Tibial nerve (tissue), 4 donors: ENCODE measurements at places on chromosomes 3 and 15.
A peak's percentile ranks its signal among the peaks of the same experiment; 100 is the strongest.

- no peak for DNase-seq
Measured at GRCh38 chr3:14823393-14823792, 4.6 kb downstream of the FGD5 start.

GRCh38 chr3:127147291-127147885 is 45.5 kb upstream of the PRR23E start:
- no peak for DNase-seq

DNA sequence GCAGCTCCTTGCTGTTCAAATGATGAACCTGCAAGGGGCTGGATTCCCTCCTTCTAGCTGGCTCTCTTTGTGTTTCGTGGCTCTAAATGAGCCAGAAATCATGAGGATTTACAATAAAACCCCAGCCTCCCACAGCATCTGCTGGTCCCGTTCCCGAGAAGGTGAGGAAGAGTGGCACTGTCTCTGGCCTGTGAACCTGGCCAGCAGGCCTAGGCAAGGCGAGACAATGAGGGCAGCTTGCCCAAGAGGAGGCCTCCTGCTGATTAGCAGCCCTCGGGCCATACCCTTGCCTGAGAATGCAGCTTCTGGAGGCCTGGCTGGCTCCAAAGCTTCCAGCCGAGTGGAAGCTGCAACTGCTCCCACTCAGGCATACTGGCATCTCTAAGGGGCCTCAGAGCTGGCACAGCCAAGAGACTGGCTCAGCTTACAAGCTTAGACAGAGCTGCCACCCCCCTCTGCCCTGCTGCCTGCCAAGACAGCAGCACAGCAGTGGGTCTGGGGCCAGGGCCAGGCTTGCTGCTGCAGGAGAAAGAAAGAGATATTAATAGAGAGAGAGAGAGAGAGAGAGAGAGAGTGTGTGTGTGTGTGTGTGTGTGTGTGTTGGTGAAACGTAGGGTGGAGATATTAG is 76.5 kb downstream of the HMG20A start:
- DNase-seq = peak; percentile 24

GRCh38 chr15:96790004-96790403 is 459.5 kb downstream of the NR2F2 start:
- no peak for DNase-seq

DNA sequence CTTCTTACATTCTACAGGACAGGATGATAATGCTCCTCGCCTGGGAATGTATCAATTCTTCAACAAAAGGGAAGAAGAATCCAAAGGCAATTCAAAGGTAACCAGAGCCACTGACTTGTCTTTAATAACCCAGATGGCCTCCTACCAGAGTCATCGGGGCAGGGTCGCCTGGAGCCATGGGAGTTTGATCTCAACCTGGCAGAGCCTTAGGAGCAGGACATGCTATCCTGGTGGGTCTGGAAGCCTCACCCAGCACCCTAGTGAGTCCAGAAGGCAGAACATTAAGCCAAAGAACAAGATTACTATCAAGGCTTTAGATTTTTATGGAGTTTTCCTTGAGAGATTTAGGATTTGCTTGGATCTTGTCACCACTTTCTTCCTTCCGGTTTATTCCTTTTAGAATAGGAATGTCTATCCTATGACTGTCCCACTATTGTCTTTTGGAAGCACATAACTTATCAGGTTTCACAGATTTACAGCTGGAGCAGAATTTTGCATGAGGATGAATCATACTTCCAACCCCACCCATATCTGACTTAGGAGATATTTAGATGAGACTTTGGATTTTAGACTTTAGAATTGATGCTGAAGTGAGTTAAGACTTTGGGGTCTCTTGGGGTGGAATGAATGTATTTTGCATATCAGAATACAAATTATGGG is 330.3 kb upstream of the GOLIM4 start:
- DNase-seq = no peak

DNA sequence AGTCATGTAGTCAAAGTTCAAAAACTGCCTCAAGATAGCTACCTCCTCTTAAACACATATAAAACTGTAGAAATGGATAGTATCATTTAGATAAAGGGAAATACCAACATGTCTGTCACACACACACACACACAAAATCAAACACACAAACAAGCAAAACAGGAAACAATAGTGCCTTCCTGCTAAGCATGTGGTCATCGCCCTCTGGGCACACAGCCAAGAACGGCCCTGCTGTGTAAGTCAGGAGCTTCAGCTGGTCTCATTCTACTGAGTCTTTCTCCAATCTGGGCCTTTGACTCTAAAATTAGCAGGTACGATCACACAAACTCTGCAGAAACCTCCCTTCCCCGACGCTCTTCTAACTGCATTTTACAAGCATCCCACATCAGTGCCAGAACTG is 272.2 kb upstream of the CHRNA7 start:
- peak; percentile 27 for DNase-seq

- no peak for DNase-seq
Measured at GRCh38 chr3:13166243-13167063, 93.2 kb upstream of the IQSEC1 start.

- DNase-seq = no peak
Measured at GRCh38 chr15:36724493-36724892, 145.1 kb downstream of the CDIN1 start.

DNA sequence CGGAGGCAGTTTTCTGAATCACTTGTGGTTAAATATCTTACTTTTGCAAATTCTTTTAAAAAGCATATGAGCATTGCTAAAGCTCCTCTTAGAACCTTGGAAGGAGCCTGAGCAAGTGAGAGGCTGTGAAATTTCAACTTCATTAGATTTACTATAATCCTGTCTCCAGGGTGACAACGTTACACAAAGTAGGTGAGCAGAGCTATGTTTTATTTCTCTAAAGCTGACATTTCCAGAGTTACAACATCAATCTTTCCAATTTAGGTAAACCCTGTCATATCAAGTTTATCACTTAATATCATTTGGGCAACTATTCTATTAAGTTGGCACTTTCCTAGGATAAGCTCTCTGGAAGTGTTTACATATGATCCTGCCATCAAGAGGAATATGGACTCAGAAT is 544.9 kb upstream of the CBLB start:
- DNase-seq = no peak

DNA sequence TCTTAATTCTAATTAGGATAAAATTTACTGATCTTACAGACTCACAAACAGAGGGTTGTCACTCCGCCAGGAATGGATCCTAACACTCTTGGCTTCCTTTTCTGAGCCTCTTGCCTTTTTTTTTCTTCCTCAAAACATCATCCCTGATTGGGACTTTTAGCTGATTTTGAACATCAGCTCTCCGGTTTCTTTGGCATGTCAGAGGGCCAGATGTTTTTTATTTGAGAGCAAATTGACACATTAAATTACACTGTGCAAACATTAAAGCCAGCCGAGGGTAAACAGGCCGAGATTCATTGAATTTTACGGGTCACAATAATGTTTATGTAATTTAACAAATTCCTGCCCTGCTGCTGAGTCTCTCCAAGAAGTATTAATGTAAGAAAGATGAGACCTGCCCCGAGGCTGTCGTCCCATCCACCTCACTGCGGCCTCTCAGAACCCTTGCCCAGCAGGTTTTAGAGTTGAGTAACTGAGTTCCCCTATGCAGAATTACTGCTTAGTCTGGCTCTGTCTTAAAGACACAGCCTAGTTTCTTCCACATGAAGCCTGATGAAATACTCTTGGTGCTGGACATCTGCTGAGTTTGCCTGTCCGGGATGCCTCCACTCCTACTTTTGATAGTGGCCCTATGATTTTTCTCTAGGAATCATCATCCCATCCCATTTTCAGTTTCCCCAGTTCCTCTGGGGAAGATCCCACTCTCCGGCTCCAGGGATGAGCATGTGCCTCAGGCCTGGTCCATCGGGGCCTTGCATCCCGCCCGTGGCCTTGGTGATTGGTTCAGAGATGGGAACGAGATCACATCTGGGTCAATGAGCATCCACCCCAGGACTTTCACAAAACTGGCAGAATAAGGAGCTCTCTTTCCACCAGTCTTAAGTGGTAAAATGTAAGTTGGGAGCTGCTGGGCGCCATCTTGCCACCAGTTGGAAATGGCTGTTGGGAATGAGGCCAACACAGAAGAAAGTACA is 226.6 kb upstream of the TLE3 start:
- no peak for DNase-seq

DNA sequence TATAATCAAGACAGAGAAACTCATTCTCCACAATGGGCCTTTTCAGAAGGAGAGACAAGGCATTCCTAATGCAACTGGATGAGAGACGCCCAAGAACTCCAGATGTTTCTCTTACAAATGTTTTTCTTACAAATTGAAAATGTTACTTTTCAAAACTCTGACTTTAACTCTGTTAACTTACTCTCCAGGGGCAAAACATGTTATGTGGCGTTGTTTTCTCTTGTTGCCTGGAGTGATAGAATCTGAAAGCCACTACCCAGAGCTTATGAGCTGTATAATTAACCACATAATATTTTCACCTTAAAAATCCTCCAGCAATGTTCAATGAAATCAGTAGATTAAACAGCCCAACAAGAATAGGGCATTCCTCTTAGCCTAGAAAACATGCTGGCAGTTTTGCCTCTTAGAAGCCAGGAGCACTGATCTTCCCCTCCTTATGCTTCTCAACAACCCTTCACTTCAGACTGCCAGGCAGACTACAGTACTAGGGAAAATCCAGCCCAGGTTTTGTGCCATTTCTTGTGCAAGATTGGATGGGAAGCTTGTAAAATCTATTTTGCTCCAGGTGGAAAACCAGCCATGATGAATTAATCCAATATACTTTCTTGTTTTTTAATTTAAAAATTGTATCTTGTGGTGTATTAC is 186.7 kb upstream of the GADL1 start:
- no peak for DNase-seq

DNA sequence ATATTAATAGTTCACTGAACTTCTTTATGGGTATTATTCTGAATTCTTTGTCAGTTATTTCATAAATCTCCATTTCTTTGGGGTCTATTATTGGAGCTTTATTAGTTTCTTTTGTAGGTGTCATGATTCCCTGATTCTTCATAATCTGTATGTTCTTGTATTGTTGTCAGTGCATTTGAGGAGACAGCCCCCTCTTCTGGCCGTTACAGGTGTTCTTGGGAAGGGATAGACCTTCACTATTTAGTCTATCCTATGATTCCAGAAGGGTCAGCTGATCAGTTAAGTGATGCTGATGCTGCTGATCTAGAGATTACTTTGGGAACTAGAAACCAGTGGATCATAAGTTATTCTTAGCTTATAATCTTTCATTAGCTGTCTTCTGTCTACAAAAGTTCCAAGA is 34.9 kb downstream of the TMEM39A start:
- no peak for DNase-seq

GRCh38 chr15:68176601-68177000 is 28.5 kb downstream of the CALML4 start:
- DNase-seq = no peak

GRCh38 chr3:133927540-133928066 is 31.9 kb upstream of the RAB6B start:
- DNase-seq = no peak

- DNase-seq = no peak
Measured at GRCh38 chr3:119662604-119663373, 2.4 kb upstream of the POPDC2 start.

GRCh38 chr3:122430371-122430770 is 14.5 kb upstream of the WDR5B start:
- no peak for DNase-seq

DNA sequence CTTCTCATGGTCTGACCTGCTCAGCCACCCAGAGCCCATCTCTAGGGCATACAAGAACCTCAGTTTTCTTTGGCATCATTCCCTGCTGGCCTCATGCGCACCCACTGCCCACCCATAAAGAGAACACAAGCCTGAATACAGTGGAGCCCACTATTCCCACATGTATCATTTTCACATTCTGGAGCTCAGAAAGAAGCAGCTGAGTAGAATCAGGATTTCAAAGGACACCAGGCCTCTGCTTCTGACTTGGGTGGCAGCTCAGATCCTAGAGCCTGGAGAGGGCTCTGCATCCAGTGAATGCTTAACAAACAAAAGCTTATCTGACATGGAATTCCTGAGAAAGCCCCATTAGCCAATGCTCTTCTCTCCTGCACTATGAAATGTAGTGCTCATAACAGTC is 34.7 kb downstream of the RBP2 start:
- DNase-seq = no peak

DNA sequence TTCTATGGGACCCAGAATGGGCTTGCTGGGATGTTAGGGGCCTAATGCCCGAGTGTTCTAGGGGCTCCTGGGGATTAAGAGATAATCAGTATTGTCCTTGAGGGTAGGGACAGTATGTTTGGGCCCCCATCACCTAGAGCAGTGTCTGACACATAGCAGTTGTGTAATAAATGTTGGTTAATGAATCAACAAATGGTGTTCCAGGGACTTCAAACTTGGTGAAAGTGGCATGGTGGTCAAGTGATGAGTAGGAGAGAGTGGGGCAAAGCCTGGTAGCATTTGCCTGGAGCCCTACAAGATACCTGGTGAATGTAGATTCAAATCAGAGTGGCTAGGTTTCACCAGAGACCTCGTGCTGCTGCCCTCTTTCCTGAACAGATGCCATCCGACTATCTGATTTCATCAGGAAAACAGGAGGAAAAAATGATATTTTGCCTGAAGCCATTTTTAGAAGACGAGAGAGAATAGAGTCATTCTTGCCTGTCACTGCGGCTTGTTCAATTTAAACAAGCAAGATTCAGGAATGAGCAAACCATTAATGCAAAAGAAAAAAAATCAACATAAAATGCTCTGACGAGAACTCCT is 117.3 kb downstream of the RPL22L1 start:
- DNase-seq = no peak

- DNase-seq = no peak
Measured at GRCh38 chr15:82847703-82848102, 38.3 kb downstream of the WHAMM start.

DNA sequence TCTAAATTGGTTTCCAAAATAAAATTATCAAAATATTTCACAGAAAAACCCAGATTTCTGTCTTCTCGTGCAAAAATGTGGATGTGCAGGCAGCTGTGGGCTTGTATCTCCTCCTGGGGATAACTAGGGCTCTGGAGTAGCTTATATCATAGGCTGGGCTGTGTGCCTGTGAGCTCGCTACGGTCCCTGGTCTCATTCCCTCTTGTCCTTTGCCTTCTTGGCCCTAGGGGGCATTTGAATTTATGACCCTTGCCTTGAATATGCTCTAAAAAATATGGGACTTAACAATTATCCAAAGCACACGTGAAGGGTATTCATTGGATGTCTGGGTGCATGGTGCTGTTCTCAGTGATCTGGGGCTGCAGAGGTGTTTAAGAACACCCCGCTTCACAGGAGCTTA is 132.6 kb downstream of the PDZRN3 start:
- DNase-seq = no peak

- DNase-seq = no peak
Measured at GRCh38 chr3:195823280-195823679, 11.6 kb upstream of the MUC4 start.

- DNase-seq = no peak
Measured at GRCh38 chr3:173066044-173067004, 74.7 kb downstream of the SPATA16 start.

GRCh38 chr15:75063338-75063737 is 39.9 kb downstream of the PPCDC start:
- no peak for DNase-seq

GRCh38 chr15:78840661-78841375 is 29.6 kb upstream of the ADAMTS7 start:
- no peak for DNase-seq
